Hematopoietic multipotent progenitor cell (in vitro differentiated cells): ENCODE measurements at places on chromosomes 1 and 21. TPM values are rescaled to one million over a fixed set of nuclear protein-coding genes. Genes with fewer than 3 reads are reported as not detected.

DNA sequence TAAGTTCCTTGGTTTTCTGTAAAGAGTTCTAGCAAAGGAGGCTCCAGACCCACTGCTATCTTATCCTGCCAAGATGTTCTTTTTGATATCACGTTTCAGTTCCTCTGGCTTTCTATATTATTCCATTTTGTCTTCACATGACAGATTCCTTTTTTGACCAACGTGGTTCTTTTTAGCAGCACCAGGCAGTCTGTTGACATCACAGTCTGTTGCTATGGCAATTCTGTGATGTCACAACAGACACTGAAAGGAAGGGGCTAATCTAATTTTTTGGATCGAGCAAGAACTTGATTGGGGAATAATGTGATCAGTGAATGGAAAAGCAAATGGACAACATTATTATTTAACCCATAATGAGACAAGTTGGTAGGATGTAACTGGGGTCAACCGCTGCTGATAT is 64.5 kb upstream of the GOLT1A start:
- no peak for DNase-seq

- no peak for DNase-seq
Observed at GRCh38 chr21:44884097-44884496, 10.6 kb upstream of the PTTG1IP start.

Gene NUF2
- 1.6 TPM for total RNA-seq

Gene KRTAP19-3
- not detected for total RNA-seq

GRCh38 chr1:240349695-240350094 is 258.0 kb downstream of the FMN2 start:
- no peak for DNase-seq

Gene COL11A1
- not detected for total RNA-seq

DNA sequence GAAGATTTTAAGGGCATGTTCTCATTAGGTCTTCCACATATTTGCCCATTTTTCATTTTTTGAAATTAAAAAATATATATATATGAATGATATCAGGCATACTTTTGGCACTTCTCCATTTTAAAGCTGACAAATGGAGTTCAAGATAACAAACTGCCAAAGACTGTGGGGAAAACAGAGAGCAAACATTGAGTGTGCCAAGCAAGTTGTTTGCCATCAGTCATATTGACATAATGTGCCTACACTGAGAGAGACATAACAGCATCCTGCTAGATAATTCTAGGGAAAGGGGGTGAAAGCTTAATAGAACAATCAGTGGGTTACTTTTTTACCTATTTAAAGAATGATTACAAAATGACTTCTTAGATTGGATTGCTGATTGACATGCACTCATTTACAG is 529.4 kb upstream of the CXADR start:
- DNase-seq, result no peak

Gene PLA2G2D
- total RNA-seq, result under 0.01 TPM

DNA sequence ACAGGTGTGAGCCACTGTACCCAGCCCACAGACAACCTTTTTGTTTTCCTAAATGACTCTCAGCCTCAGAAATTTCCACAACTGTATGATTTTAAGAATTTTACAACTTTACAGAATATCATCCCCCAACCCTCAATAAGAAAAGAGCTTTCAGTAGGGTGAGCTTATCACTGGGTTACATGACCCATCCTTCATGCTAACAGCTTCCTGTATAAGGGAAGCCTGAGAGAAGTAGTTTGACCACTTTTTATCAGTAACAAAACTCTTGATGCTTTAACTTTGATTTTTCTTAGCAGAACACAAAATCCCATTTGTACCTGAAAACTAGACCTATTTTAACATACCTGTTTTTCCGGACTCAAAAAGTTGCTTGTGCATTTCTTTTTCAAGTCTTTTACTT is 9.7 kb upstream of the MYBPHL start:
- no peak for DNase-seq

Gene CFHR3
- total RNA-seq, result not detected

- DNase-seq, result no peak
Observed at GRCh38 chr1:157429601-157430240, 122.6 kb downstream of the FCRL5 start.

Gene FCRL5
- total RNA-seq, result 1.1 TPM

- no peak for DNase-seq
Observed at GRCh38 chr1:177181280-177181630, 10.5 kb downstream of the BRINP2 start.

Gene MIER1
- total RNA-seq, result 17.5 TPM

DNA sequence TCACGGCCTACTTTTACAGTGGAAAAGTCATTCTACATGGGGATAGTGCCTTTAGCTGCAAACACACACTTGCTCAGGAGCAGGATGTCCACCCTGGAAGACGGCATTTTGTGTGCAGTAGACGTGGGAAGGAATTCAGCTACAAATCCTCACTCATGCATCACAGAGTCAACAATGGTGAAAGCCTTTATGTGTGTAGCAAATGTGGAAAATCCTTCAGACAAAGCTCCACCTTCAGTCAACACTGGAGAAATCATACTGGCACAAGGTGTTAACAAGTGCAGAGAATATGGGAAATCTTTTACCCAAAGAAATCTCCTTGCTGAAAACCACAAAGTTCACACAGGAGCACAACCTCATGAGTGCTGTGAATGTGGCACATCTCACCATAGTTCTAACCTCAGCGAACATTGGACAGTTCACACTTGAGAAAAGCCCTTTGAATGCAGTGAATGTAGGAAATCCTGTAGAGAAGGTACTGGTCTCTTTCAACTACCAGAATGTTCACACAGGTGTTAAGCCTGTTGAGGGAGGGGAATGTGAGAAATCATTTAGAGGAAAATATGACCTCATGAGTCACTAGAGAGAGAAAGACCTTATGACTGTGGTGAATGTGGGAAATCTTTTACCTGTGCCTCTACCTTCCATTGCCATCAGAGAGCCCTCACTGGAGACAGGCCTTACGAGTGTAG is 101.8 kb downstream of the PTGS2 start:
- no peak for DNase-seq

GRCh38 chr1:29540801-29541357 is 304.6 kb downstream of the PTPRU start:
- no peak for DNase-seq
